Stimulated activated CD4-positive, alpha-beta T cell treated with anti-CD3 and anti-CD28 coated beads, Interleukin-1b, Interleukin-23, amount 100 ng/mL, for 1 hour (primary cell): ENCODE measurements at places on chromosomes 1 and 21.

GRCh38 chr1:112923234-112923958 is 32.6 kb downstream of the SLC16A1 start:
- no peak for DNase-seq

DNA sequence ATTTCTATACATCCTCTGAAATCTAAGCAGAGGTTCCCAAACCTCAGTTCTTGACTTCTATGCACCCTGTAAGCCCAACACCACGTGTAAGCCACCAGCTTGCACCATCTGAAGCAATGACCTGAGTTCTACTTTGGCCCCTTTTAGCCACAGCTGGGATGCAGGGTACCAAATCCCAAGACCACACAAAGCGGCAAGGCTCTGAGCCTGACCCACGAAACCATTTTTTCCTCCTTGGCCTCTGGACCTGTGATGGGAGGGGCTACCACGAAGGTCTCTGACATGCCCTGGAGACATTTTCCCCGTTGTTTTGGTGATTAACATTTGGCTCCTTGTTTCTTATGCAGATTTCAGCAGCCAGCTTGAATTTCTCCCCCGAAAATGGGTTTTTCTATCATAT is 38.8 kb downstream of the STXBP3 start:
- no peak for DNase-seq

DNA sequence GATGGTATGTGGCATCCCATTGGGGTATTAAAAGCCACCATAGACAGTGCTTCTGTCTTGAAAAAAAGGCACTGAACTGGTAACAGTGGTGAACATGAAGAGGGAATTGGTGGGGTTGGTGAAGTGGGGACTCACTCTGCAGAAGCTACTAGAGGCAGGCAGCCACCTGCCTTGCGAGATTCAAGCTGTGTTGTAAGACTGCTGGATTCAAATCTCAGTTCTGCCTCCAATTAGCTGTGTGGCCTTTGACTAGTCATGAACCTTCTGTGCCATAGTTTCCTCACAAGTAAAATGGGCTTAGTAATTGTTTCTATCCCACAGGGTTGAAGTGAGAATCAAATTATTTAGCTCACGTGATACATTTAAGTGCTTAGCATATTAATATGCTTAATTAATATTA is 16.6 kb upstream of the ELOA start:
- no peak for DNase-seq

GRCh38 chr1:16032388-16033102 is 10.7 kb downstream of the CLCNKA start:
- no peak for DNase-seq

GRCh38 chr1:153961421-153961820 is 1.9 kb downstream of the SLC39A1 start:
- DNase-seq: no peak

- no peak for DNase-seq
Measured at GRCh38 chr1:56060906-56061305, 518.5 kb downstream of the PLPP3 start.

GRCh38 chr1:81505831-81506230 is 294.9 kb upstream of the ADGRL2 start:
- DNase-seq: no peak

GRCh38 chr1:163144418-163144817 is 58.3 kb downstream of the RGS5 start:
- no peak for DNase-seq

DNA sequence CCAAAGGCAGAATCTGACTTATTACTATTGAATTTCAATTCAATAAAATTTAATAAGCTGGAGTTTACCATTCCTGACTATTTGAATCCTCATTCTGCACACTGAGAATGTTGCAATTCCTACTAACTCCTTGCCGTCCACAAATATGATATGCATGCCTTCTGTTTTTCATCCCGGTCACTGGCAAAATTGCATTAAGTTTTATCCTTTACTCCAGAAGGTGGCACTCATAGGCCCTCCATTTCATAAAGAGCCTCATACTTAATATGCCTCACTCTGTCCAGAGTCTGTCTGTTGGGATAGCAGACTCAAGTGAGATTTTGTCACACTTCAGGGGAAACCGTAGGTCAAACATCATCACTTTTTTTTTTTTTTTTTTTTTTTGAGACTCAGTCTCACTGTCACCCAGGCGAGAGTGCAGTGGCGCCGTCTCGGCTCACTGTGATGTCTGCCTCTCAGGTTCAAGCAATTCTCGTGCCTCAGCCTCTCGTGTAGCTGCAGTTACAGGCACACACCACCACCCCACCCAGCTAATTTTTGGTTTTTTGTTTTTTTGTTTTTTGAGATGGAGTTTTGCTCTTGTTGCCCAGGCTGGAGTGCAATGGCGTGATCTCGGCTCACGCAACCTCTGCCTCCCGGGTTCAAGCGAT is 27.3 kb downstream of the F11R start:
- no peak for DNase-seq

GRCh38 chr1:7398982-7399381 is 372.1 kb upstream of the VAMP3 start:
- DNase-seq: no peak

DNA sequence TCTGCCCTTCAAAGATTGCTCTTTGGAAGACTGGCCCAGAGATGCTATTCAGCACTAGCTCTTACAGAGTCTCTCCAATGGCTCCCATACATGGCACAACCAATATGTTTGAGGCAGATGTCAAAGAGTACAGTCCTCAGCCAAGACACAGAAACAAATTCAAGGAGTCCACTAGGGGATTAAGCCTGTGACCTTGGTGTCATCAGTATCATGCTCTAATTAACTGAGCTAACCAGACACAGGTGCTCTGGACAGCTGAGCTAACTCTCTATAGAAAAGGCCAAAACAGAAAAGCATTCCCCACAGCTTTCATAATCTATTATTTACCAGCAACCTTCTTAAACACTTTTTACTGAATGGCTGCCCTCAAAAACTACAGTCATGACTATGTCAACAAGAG is 666.0 kb upstream of the PLXNA2 start:
- DNase-seq: no peak

DNA sequence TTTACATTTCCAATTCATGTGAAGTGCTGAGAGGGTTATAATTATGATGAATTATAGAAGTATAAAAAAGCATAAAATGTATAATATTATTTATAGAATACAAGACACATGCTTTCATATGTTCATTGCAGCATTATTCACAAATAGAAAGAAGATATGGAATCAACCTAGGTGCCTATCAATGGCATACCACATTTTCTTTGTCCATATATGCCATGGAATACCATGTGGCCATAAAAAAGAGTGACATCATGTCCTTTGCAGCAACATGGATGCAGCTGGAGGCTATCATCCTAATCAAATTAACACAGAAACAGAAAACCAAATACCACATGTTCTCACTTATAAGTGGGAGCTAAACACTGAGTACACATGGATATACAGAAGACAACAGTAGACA is 85.1 kb upstream of the C1orf105 start:
- no peak for DNase-seq

GRCh38 chr1:32743380-32744070 is 41.0 kb upstream of the SYNC start:
- no peak for DNase-seq

- DNase-seq: no peak
Measured at GRCh38 chr1:54570161-54570560, 22.1 kb downstream of the ACOT11 start.

GRCh38 chr1:76939817-76940216 is 72.5 kb downstream of the ST6GALNAC5 start:
- DNase-seq: no peak

DNA sequence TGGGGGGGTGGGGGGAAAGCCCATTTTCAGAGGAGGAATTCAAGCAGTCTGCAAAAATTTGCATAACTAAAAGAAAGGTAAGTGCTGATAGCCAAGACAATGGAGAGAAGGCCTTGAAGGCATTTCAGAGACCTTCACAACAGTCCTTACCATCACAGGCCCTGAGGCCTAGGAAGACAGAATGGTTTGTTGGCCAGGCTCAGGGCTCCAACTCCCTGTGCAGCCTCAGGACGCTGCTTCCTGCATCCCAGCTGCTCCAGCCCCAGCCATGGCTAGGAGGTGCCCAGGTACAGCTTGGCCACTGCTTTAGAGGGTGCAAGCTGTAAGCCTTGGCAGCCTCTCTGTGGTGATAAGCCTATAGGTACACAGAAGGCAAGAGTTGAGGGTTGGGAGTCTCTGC is 571.6 kb downstream of the MATN1 start:
- DNase-seq: no peak

- DNase-seq: no peak
Measured at GRCh38 chr1:208803011-208803811, 559.0 kb upstream of the PLXNA2 start.

- DNase-seq: no peak
Measured at GRCh38 chr1:155834296-155834926, 22.6 kb downstream of the GON4L start.

- DNase-seq: no peak
Measured at GRCh38 chr1:89198491-89199072, at the start of gene GBP4. GBP4 (minus strand) TSS chr1:89198942; CDS start chr1:89198834, 108 bp downstream.

DNA sequence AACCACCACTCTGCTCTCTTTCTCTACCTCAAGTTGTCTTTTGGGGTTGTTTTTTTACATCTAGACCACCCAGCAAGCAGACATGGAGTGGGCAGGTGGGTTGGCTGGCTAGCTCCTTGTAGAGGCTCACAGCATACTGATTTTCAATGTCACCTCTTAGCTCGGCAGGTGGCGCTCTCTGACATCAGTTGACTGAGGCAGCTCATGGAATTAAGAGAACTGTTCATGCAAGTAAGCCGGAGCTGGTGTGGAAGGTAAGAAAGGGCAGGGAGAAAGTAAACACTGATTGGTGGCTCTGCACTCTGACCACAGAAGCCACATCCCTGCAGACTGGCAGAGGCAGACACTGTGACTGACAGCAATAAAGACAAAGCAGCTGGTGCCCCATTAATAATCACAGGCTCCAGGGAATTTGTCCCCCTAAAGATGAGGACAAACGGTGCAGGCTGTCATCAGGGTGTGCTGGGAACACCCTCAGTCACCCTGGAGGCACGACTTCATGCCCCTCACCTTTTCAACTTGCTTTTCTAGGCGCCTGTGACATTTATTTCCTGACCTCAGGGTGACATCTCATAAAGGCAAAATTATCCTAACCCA is 226.8 kb downstream of the LMX1A start:
- DNase-seq: no peak

GRCh38 chr1:116537898-116538297 is 32.9 kb downstream of the CD58 start:
- DNase-seq: no peak

DNA sequence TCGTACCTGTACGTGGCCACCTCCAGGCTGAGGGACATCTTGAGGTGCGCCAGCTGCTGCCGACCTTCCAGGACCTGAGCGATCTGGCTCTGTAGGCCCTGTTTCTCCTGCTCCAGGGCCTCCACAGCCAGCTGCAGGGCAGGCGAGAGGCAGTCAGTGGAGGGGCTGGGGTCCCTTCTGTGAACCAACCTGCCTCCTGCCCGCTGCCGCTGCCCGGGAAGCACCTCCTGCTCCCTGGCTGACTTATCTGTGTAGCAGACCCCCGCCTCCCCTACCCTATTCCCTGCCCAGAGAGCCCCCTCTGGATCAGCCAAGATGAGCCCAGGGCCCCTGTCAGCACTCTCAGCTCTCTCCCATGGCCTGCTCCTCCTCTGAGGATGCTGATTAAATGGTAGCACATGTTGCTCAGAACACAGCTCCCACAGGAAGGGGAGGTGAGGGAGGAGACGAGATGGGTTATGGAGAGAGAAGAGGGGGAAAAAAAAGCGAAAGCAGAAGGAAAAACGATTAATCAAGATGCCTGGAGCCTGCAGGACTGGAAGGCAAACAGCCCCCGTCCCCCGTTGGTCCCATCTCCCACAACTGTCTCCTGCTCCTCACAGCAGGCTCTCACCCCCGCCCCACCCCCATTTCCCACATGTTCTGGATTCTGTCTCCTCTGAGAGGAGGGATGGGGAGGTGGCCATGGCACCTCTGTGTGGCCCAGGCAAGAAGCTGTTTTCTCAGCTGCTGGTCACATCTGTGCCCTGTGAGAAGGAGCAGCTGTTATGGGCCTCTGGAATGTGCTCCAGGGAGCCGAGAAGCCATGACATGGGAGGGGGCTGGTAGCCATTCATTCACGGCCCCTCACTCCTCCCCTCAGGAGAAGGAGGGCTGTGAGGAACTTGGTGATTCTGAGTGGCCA is 1.7 kb downstream of the NES start:
- DNase-seq: no peak
